ENCODE measurements at places on chromosomes 4 and X. TPM values are rescaled to one million over a fixed set of nuclear protein-coding genes. Genes with fewer than 3 reads are reported as not detected.

Gene HADH
- 112 TPM for total RNA-seq

GRCh38 chr4:77006753-77007353 is 57.3 kb downstream of the SEPTIN11 start:
- H3K4me3 ChIP-seq = no peak overlapping the region
- peak overlapping the region; percentile 40 for H3K27ac ChIP-seq
- H3K36me3 ChIP-seq = no peaks in the 10 kb centered on the region
- DNase-seq = no peak
- H3K4me1 ChIP-seq = peaks cover 7% of the 10 kb centered on the region

Gene PPA2
- total RNA-seq = 50.5 TPM

DNA sequence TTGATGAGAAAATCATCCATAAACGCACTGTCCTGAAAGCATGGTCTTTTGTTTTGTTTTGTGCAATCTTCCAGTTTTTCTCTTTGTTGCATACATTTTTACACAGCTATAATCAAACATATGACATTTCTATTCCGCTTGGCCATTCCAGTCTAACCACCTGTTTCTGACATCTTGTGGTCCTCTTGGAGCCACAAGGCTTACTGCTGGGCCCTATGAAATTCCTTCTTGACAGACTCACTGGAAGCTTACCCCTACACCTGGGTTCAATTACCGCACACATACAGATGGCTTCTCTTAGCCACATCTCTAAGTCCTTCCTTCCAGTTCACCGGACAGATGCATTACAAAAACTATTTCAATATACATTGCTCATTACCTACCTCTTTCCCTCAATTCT is 72.4 kb downstream of the PAPSS1 start:
- H3K4me3 ChIP-seq = no peak overlapping the region
- no peak for DNase-seq
- no peaks in the 10 kb centered on the region for H3K27me3 ChIP-seq
- H3K27ac ChIP-seq = no peak overlapping the region
- no peaks in the 10 kb centered on the region for H3K4me1 ChIP-seq

DNA sequence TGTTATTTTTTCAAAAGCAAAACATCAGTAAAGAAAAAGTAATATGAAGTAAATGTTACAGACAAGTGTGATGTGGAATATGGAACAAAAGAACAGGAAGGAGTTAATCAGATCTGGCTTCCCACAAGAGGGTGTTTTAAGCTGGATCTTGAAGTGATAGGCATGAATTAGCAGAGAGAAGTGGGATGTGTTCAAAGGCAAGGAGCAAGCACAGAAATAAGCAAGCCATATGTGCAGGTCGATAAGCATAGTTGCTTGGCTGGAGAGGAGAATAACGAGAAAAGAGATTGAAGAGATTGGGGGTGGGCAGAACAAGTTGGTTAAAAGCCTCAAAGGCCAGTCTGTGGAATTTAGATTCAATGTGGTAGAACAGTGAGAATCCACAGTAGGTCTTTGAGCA is 60.9 kb upstream of the PRPS1 start:
- no peak overlapping the region for H3K4me3 ChIP-seq
- H3K27me3 ChIP-seq = no peaks in the 10 kb centered on the region
- H3K27ac ChIP-seq = no peak overlapping the region
- no peaks in the 10 kb centered on the region for H3K4me1 ChIP-seq
- no peaks in the 10 kb centered on the region for H3K36me3 ChIP-seq

- peaks cover 20% of the 10 kb centered on the region for H3K4me1 ChIP-seq
- no peaks in the 10 kb centered on the region for H3K27me3 ChIP-seq
- no peak overlapping the region for H3K27ac ChIP-seq
Observed at GRCh38 chr4:10009861-10010500, 11.3 kb downstream of the SLC2A9 start.

GRCh38 chrX:30593440-30594200 is 16.1 kb upstream of the TASL start:
- peak; percentile 29 for DNase-seq
- H3K27ac ChIP-seq = no peak overlapping the region
- H3K4me1 ChIP-seq = no peaks in the 10 kb centered on the region
- no peaks in the 10 kb centered on the region for H3K36me3 ChIP-seq
- H3K27me3 ChIP-seq = no peaks in the 10 kb centered on the region
- no peak overlapping the region for H3K4me3 ChIP-seq

DNA sequence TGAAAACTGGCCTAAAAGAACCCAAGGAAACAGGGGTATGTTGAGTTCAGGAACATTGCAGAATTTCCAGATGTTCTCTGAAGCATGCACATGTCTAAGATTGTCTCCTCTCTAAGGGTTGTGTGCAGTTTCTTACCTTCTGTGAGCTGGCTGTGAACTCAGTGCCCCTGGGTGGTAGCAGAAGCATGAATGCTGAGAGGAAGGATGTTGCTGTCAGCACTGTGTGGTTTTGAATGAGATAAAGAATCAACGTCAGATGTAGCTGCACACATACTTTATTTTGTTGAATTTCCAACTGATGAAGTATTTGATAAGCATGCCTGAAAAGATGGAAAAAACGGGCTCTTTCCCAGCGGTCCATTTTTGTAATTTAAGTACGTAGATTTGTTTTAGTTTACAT is 23.8 kb upstream of the CD38 start:
- no peak overlapping the region for H3K4me3 ChIP-seq
- no peaks in the 10 kb centered on the region for H3K36me3 ChIP-seq
- no peak overlapping the region for H3K27ac ChIP-seq
- no peak for DNase-seq
- no peaks in the 10 kb centered on the region for H3K27me3 ChIP-seq

Gene ALB
- total RNA-seq = not detected

DNA sequence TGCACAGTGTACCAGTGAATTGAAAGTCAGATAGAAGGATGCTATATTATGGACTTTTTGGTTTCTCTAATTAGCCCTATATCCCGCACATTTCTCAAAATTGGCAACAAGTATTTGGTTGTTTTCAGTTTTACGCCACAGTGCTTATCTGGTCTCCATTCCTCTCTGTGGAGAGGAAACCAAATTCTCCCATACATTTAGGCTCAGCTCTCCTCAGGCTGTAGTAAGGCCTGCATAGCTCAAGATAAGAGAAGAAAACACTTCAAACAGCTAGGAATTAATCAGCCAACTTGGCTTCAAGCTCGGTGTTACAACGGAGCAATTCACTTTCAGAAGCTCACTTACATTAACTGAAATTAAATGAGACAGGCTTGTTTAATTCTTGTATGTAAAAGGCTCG is 263.2 kb downstream of the PDHA2 start:
- no peaks in the 10 kb centered on the region for H3K4me1 ChIP-seq
- H3K27me3 ChIP-seq = no peaks in the 10 kb centered on the region
- DNase-seq = no peak
- no peaks in the 10 kb centered on the region for H3K36me3 ChIP-seq
- H3K4me3 ChIP-seq = no peak overlapping the region
- H3K27ac ChIP-seq = no peak overlapping the region

Gene LARP1B
- total RNA-seq = 35.1 TPM

- no peaks in the 10 kb centered on the region for H3K27me3 ChIP-seq
- no peak overlapping the region for H3K4me3 ChIP-seq
- no peaks in the 10 kb centered on the region for H3K36me3 ChIP-seq
- no peaks in the 10 kb centered on the region for H3K4me1 ChIP-seq
- no peak overlapping the region for H3K27ac ChIP-seq
Observed at GRCh38 chrX:94400488-94400887, 726.5 kb downstream of the FAM133A start.

DNA sequence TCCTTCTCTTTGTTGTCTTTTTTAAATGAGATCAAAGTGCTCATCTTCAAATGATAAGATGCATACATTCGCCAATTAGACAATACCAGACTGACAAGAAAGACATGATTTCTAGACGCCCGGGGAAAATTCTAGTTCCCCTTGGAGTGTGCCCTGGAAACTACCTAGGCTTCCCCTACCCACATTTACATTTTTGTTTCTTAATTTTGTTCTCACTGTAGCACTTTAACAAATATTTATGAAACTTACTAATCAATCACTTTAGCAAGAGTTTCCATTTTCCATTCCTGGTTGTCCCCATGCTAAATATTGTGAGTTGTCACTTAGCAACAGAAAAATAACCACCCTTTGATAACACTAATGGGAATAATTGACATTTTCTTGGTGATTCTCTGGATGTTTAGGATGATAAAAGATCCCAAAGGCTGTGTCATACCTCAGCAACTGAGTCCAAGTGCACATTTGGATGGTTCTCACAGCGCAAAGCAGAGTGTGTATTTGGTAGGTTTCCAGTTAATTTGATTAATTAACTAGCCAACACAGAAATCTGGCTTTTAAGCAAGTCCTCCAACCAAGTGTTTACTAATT is 69.6 kb downstream of the FGFBP1 start:
- no peak overlapping the region for H3K27ac ChIP-seq
- DNase-seq = no peak
- H3K4me3 ChIP-seq = no peak overlapping the region
- no peaks in the 10 kb centered on the region for H3K27me3 ChIP-seq
- no peaks in the 10 kb centered on the region for H3K36me3 ChIP-seq

Gene ARMCX4
- total RNA-seq = 3.8 TPM

GRCh38 chr4:11774346-11774745 is 345.7 kb upstream of the HS3ST1 start:
- DNase-seq = no peak
- no peak overlapping the region for H3K4me3 ChIP-seq
- H3K27ac ChIP-seq = no peak overlapping the region
- H3K27me3 ChIP-seq = no peaks in the 10 kb centered on the region
- no peaks in the 10 kb centered on the region for H3K4me1 ChIP-seq
- H3K36me3 ChIP-seq = no peaks in the 10 kb centered on the region

Gene TKTL2
- total RNA-seq = not detected

DNA sequence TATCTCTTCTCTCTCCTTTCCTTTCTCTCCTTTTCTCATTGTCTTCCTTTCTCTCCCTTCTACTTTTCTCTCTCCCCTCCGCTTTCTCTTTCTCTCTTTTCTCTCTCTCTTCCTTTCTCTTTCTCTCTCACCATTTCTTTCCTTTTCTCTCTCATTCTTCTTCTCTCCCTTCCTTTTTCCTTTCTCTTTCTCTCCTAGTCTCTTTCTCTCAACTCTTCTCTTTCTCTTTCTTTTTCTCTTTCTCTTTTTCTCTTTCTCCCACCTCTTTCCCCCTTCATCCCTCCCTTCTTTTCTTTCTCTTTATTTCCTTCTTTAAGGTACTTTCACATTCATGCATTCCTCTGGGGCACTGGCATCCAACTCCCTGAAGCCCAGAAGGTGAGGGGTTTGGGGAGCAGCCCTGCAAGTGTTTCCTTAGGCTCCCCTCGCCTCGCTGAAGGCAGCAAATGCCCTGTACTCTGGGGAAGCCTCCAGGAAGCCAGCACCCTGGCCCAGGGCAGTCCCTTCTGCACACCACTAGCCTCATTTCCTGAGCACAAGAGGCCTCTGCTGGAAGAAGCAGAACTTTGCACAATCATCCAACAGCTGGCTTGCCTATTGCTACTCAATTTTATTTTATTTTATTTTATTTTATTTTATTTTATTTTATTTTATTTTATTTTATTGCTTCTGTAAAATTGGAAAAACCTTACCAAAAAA is 124.2 kb downstream of the NFKB1 start:
- H3K36me3 ChIP-seq = no peaks in the 10 kb centered on the region
- DNase-seq = peak; percentile 42
- no peak overlapping the region for H3K4me3 ChIP-seq
- no peaks in the 10 kb centered on the region for H3K4me1 ChIP-seq
- H3K27me3 ChIP-seq = no peaks in the 10 kb centered on the region

Gene TBL1X
- total RNA-seq = 16.8 TPM

DNA sequence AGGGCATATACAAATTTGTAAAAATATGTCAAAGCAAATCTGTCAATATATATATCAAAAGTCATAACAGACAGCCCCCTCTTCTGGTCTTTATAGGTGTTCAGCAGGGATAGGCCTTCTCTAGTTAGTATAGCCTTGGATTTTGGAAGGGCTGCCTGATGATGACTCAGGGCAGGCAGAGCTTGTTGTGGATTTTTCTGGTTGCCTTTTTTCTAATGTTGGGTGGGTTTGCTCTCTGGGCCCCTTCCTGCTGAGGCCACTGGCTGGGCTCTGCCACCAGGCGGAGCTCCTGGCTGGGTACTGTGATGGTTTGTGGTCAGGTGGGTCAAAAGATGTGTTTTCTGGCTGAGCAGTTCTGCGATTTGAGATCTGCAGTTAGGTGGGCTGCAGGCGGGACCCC is 294.2 kb downstream of the GRIA2 start:
- no peaks in the 10 kb centered on the region for H3K4me1 ChIP-seq
- H3K4me3 ChIP-seq = no peak overlapping the region
- no peaks in the 10 kb centered on the region for H3K36me3 ChIP-seq
- H3K27me3 ChIP-seq = no peaks in the 10 kb centered on the region
- no peak for DNase-seq

- H3K36me3 ChIP-seq = no peaks in the 10 kb centered on the region
- DNase-seq = no peak
- H3K27ac ChIP-seq = no peak overlapping the region
- H3K4me1 ChIP-seq = no peaks in the 10 kb centered on the region
- no peaks in the 10 kb centered on the region for H3K27me3 ChIP-seq
Observed at GRCh38 chr4:62517716-62518115, 1317.6 kb downstream of the ADGRL3 start.

DNA sequence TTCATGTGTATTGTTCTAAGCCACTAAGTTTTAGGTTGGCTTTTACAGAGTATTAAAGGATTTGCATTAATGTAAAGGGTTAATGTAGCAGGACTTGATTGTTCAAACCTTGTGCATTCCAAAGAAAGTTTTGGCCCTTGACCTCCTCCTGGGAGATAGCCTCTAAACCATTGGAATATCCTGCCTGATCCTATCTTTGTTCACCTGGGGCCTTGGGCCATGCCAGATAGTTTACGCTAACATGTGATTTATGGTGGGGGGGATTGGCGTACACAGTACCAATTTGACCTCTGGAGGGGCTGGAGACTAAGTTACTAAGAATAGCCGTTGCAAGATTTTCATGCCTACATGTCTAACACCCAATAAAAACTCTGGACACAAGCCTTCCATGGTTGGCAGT is 1002.7 kb upstream of the PABPC4L start:
- no peaks in the 10 kb centered on the region for H3K27me3 ChIP-seq
- no peak for DNase-seq
- H3K4me3 ChIP-seq = no peak overlapping the region

DNA sequence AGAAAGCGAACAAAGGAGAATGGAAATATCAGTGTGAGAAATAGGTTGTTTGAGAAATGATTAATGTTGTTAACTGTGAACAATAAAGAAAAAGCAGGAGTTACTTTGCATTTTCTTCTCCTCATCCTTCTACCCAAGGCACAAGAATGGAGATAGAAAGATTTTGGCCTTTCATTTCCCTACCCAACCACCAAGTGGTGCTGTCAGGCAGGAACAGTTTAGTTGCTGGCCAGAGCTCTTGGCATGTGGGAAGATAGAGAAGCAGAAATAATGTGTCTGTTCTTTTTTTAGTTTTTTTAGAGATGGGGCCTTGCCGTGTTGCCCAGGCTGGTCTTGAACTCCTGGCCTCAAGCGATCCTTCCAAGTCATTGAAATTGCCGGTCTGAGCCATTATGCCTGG is 12.8 kb downstream of the HOPX start:
- no peak overlapping the region for H3K4me3 ChIP-seq
- H3K27ac ChIP-seq = no peak overlapping the region
- no peaks in the 10 kb centered on the region for H3K4me1 ChIP-seq
- peak; percentile 15 for DNase-seq
- H3K36me3 ChIP-seq = no peaks in the 10 kb centered on the region

- no peak for DNase-seq
- H3K36me3 ChIP-seq = no peaks in the 10 kb centered on the region
- H3K27ac ChIP-seq = no peak overlapping the region
- H3K27me3 ChIP-seq = no peaks in the 10 kb centered on the region
- no peaks in the 10 kb centered on the region for H3K4me1 ChIP-seq
Observed at GRCh38 chr4:124940387-124940786, 227.9 kb upstream of the ANKRD50 start.

- H3K4me3 ChIP-seq = no peak overlapping the region
- no peaks in the 10 kb centered on the region for H3K36me3 ChIP-seq
- no peak overlapping the region for H3K27ac ChIP-seq
- DNase-seq = no peak
Observed at GRCh38 chr4:139191373-139191772, 14.4 kb upstream of the ELF2 start.

Gene ASB11
- 0.32 TPM for total RNA-seq

Gene CSAG1
- not detected for total RNA-seq
